ENCODE measurements at places on chromosomes 2 and 18.
A peak's percentile ranks its signal among the peaks of the same experiment; 100 is the strongest.

DNA sequence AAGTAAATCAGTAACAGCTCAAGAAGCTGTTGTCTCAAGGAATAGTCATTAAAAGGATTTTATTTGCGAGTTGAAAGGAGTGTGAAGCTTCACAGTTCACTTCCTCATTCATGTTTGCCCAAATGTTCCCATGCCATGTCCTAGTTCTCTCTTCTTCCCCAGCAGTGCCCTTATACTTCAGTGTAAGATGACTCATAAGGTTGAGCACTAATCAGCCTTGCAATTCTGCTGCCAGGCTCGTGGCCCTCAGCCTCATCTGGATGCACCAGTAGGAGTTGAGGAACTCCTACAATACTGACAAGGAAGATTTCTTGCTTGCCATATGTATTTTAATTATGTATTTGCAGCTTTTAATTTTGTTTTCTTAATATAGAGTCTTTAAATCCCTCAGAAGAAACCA is 1980.4 kb downstream of the SUCLG1 start:
- no peak for DNase-seq

DNA sequence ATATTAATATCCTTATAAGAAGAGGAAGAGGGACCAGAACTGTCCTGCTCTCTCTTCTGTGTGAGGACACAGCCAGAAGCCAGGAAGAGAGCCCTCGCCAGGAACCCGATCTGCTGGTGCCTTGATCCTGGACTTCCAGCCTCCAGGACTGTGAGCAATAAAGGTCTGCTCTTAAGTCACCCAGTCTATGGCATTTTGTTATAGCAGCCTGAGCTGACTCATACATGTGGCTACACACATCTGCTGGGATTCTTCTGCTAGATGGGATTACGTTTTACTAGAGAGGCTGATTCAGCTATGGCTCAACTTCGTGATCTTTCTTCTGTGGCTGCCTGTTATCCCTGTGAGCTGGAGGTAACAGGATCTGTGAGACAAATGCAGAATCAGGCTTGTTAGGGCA is 29.6 kb downstream of the ARL4C start:
- no peak for DNase-seq

DNA sequence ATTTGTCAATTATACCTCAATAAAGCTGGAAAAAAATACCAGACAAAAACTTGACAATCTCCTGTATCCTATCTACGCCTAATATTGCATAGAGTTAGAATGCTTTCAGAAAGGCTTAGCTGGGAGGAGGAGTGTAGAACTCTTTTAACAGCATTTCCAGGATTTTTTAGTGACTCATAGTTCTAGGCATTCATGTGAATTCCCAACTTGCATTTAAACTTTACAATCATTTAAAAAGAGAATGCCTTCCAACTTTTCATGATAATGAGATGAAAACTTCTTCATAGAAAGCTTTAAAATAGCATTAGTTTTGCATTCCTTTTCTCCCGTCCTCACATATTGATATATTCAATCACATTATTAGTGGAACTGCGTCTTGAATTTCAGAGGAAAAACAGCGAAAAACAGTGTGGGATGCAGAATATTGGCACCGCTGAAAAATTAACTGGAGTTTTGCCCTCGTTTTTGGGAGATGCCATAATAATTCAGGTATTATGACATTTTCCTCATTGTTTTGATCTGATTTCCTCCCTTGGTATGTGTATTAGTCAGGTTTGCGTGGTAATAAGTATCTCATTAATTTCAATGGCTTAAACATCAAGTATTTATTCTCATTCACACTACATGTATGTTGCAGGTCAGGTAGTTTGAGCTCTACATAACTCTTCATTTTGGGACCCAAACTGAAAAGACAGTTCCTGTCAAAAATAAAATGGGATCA is 293.2 kb upstream of the FIGN start:
- no peak for DNase-seq

DNA sequence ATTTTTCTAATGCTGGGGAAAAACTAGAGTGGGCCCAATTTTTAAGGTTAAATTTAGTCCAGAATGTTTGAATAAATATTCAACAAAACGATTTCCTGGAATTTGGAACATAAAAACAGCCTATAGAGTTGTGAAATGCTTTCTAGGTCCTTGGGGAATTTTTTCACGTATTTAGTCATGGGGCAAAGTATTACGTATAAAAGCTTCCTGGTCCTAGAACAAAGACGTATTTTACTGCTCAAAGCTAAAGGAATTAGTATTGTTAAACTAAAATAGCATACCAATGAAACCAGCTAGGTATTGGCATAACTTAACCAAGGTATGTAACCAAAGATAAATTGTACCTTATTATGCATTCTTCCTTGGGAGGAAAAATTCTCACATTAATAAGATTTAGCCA is 1.6 kb downstream of the SESTD1 start:
- peak; percentile 50 for DNase-seq

Data from fibroblast of the conjunctiva (primary cell).